ENCODE measurements at places on chromosomes 1 and 21. TPM values are rescaled to one million over a fixed set of nuclear protein-coding genes. Genes with fewer than 3 reads are reported as not detected.
A peak's percentile ranks its signal among the peaks of the same experiment; 100 is the strongest.

GRCh38 chr1:201557572-201557958, 18.6 kb downstream of the NAV1 start:
- DNase-seq: no peak

DNA sequence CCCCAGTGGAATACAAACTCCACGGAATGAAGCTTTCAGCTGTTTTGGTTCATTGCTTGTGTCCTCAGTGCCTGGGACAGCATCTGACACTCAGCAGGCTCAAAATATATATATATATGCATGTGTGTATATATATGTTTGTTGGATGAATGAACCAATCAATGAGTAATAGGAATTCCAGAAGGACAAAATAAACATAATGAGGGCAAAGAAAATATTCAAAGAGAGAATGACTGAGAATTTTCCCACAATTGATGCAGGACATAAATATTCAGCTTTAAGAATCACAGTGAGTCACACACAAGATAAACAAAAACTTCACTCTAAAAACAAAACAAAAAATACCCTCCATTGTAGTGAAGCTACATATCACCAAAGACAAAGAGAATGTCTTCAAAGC, 64.0 kb downstream of the CHD5 start:
- DNase-seq: peak; percentile 56

DNA sequence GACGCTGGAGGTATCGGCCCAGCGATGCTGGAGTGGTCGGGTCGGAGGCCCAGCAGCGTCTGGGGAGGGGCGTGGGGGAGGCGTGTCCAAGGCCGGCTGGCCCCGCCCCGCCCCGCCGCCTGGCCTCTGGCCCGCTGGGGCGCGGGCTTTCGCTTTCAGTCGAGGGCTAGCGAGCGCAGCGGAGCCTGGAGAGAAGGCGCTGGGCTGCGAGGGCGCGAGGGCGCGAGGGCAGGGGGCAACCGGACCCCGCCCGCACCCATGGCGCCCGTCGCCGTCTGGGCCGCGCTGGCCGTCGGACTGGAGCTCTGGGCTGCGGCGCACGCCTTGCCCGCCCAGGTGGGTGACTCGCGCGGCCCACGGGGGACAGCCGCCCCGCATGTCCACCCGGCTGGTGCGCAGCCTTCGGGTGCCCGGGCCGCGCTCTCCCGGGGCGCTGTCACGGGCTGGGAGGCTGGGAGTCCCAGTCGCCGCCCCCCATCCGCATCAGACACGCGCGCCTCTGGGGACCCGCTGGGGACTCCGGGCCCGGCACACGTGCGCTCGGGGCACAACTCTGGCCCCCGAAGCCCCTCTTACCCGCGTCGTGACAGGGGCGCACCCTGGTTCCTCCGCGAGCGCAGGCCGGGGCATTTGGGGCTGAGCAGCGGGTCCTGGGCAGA, at the start of gene TNFRSF1B:
TSS of gene TNFRSF1B (plus strand) at position 158 of the 659 bp plus-strand sequence. CDS start at position 259, 101 bp downstream.
- no peak for DNase-seq

DNA sequence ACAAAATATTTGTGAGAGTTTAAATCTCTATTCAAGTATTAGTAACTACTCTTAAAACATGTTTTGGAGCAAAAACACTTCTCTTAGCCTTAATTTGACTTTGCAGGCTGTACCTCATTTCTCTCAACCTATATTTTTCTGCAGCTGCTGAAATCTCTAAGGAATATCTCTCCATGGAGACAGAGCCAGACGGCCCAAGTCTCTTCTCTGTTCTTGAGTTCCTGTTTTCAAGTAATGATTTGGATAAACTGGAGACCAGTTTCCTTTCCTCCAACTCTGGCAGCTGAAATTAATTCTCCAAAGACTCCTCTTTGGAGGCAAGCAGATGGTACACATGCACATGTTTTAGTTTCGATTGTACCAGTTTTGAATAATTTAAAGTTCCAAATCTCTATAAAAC, 659.7 kb upstream of the NEGR1 start:
- DNase-seq: no peak

- DNase-seq: peak; percentile 81
These were observed 94.4 kb downstream of the SLC45A1 start for GRCh38 chr1:8412183-8412831.

- DNase-seq: no peak
These were observed 10.8 kb downstream of the MATN1 start for GRCh38 chr1:30712583-30712982.

DNA sequence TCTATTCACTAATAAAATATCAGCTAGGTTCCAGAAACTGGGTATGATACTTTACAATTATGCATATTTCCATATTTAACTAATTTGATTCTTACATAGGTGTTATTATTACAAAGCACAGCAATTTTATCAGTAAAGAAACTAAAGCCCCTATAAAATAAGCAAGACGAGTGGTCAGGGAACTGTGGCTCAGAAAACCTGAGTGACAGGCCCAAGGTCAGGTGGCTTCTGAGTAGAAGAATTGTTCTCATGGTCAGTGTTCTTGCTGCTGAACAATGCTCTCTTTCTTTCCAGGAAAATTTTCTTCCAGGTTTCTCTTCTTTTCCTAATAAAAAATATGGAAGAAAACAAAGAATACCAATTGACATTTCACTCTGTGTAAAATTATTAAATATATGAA, 2.2 kb upstream of the ATP6V1G3 start:
- DNase-seq: no peak

GRCh38 chr1:205286335-205286950, 35.1 kb downstream of the NUAK2 start:
- DNase-seq: peak; percentile 74

DNA sequence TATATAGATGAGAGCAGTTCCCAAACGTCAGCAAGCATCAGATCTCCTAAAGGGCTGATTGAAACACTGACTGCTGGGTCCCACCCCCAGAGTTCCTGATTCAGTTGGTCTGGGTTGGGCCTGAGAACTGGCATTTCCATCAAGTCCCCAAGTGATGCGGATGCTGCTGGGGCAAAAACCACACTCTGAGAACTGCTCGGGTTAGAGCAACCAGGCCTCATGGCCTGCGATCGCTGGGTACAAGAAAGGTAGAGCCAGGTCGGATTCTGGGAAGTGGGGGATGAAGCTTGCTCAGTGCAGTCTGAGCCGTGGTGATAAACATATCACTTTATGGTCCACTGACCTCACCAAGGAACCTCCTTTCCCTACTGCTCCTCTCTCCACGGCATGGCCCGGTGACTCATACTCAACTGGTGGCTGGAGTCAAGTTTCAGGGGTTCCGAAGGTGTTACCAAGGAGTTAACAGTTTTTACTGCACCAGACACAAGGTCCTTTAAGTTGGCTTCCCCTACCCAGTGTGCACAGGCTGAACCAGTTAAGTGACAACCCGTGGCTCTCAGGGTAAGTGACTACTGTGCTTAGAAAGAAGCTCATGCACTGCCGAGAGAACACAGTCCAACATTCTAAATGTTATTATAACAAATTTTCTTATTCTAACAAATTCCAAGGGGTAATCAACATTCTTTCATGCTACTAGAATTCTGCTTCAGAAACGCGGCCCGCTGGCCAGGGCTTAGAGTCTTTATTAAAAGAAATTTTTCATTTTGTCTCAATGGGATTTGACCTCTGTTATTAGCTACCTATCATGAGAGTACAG, 153.5 kb downstream of the TGFBR3 start:
- DNase-seq: peak; percentile 84

- DNase-seq: no peak
These were observed 15.4 kb downstream of the KAZN start for GRCh38 chr1:14613926-14614325.

Gene TNNI3K
- total RNA-seq: not detected

Gene CDC20
- 190 TPM for total RNA-seq

Gene PRKAA2
- total RNA-seq: 4.0 TPM

Gene LRRC39
- total RNA-seq: not detected

Gene CD48
- total RNA-seq: not detected

Gene HCN3
- 1.0 TPM for total RNA-seq

All from A172 (cell line).